ENCODE measurements at places on chromosomes 5 and 9.

DNA sequence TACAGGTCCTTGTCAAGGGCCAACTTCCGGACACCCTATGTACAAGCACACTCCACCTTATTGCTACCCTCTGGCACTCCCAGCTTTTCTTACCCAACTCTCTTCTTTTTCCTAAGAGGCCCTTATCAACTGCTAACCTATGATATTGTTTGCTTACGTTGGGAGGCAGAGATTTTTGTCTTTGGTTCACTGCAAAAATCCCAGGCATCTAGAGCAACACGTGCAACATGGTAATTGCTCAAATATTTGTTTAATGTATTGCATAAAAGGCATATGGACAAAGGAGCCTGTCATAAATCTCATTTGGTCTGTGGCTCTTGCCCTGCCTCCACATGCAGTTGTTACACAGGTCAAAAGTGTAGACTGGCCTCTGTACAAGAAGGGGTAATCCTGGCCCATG lies 35.8 kb upstream of the ATP10B start:
- DNase-seq, result peak; percentile 42

- DNase-seq, result no peak
Measured at GRCh38 chr5:58181578-58182286, 278.2 kb downstream of the PLK2 start.

- no peak for DNase-seq
Measured at GRCh38 chr9:121283856-121284732, 16.1 kb downstream of the GSN start.

GRCh38 chr5:96601715-96602244 lies 60.4 kb upstream of the CAST start:
- peak; percentile 67 for DNase-seq

GRCh38 chr5:162703914-162704313 lies 636.3 kb downstream of the GABRG2 start:
- DNase-seq, result no peak

DNA sequence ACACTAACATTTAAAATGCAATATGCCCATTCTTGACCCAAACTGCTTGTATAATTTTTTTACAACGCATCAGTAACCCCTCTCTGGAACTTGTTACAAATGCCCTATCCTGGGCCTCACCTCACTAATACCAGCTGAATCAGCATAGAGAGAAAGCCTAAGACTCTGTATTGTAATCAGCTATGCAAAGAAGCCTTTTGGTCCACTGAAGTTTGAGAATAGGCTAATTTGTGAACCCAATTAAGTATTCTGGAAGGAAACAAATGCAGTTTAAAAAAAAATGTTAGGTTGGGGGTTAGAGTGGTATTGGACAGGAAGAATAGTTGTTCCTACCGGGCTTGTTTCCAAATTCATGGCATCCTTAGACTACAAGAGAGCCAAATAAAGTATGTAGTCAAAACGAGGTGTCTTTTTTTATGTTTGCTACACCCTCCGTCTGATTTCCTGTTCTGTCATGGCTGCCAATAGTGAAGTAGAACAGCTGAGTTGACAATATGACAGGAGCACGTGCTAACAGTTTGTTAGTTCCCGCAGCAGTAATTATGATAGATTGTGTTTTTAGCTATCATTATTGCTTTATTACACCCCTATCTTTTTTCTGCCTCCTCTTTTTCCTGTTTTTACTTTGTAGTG lies 1048.7 kb upstream of the NUDT12 start:
- no peak for DNase-seq

DNA sequence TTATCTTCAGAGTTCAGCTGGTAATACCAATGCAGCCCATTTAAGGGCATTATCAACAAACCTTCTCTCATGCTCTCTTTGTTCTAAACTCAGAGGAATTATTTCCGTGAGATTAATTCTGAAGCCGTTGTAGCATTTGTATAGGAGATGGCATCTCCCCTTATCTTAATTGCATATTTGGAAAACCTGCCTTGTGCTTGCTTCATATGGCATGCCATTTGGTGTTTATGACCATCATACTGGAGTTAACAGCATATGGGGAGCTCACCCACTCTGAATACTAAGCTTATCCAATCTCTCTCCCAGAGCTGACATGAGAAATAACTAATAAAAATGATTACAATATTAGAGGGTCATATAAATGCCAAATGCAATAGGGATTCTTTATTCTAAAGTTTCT lies 243.2 kb downstream of the BRINP1 start:
- no peak for DNase-seq

DNA sequence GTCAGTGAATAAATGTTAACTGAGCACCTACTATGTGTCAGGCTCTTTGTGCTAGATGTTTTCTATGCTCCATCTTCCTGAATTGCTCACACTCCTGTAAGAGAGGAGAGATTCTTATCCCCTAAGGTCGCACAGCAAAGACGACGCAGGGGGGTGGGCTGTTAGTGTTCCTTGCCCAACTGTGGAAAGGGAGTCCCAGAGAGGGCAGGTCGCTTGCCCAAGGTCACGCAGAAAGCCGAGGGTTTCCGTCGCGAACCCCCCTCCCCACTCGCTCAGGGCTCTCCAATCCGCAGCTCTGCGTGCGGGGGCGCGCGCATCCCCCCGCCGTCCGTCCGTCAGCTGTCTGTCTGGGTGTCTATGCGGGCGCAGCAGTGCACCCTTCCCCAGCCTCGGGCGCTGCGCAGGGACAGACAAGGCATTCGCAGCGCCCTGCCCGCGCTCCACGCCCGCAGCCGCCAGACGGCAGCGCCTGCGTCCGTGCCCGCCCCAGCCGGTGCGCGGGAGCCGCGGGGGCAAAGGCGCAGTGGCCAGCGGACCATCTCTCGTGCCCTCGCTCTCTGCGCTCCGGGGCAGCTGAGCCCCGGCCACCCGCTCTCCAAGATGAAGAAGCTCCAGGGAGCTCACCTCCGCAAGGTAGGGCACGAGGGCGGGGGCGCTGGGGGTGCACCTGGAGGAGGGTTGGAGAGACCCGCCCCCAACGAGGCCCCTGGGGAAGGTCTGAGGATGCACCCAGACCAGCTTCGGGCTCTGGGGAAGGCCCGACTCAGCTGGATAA lies at the start of gene SLC6A7:
TSS of gene SLC6A7 (plus strand) at position 335 of the 775 bp plus-strand sequence. CDS start at position 601, 266 bp downstream.
- no peak for DNase-seq

DNA sequence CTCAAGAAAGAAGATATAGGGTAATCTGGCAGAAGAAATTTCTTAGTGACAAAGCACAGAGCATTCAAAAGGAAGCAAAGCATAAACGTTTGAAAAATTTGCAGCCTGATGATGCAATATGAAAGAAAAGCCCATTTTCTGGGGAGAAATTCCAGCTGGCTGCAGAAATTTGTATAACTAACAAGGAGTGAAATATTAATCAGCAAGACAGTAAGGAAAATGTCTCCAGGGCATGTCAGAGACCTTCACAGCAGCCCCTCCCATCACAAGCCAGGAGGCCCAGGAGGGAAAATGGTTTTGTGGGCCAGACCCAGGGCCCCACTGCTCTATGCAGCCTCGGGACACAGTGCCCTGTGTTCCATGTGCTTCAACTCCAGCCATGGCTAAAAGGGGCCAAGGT lies 359.4 kb downstream of the HINT1 start:
- DNase-seq, result no peak

DNA sequence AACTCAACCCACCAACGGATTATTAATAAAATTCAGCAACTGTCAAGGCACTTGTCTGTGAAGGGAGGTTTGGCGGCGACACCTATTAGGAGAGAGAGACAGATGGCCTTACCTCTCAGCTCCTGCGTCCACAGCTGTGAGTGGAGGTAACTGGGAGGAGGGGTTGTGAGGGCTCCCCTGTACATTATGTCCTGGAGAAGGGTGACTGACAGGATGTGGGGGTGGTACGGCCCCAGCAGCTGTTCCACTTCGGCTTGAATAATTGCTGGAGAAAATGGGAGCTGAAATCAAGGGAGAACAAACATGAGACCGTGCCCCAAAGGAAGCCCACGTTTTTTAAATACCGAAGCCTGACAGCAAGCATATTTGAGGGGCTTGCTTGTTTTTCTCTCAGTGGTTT lies 353.5 kb upstream of the RFX3 start:
- no peak for DNase-seq

- DNase-seq, result no peak
Measured at GRCh38 chr5:173706700-173707099, 90.2 kb upstream of the BOD1 start.

DNA sequence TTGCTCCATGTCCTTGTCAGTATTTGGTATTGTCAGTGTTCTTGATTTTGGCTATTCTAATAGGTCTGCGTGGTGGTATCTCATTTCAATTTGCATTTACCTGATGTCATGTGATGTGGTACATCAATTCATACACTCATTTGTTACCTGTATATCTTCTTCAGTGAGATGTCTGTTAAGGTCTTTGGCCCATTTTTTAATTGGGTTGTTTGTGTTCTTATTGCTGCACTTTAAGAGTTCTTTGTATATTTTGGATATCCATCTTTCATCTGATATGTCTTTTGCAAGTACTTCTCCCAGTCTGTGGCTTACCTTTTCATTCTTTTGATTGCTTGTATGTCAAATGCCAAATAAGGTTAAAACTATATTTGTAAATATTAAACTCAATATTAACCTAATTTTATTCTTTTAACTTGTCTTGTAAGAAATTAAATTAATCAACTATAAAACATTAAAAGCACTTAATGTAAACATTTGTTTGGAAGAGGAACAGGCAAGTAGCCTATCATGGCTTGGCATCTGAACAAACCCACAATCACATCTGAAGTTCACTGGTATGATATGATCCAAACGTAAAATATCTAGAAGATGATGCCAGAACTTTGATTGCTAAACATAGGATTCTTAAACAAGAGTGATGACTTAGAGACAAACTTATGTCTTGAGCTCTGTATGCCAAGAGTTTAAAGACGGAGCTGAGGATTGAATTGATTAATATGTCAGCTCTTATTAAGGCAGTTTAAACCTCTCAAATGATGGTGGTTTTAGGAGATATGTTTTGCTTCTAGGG lies 587.3 kb downstream of the ANXA1 start:
- no peak for DNase-seq

DNA sequence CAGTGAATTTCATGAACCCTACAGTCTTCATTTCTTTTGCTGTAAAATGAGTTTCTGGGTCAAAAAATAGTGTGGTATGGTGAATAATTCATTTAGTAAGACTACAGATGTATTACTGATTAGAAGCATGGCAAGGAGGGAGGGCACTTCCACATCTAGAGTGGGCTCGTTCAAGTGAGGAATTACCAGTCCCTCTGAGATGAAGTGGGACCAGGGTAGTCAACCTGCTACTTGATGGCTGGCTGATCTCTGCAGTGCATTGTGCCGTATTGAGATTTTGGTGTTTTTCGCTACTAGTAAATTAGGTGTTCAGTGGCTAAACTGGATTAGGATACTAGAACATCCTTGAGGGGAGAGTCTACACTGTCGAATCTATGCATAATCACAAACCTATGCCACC lies 10.8 kb downstream of the CDC37L1 start:
- DNase-seq, result no peak

- DNase-seq, result no peak
Measured at GRCh38 chr5:9062873-9063272, 483.0 kb downstream of the SEMA5A start.

DNA sequence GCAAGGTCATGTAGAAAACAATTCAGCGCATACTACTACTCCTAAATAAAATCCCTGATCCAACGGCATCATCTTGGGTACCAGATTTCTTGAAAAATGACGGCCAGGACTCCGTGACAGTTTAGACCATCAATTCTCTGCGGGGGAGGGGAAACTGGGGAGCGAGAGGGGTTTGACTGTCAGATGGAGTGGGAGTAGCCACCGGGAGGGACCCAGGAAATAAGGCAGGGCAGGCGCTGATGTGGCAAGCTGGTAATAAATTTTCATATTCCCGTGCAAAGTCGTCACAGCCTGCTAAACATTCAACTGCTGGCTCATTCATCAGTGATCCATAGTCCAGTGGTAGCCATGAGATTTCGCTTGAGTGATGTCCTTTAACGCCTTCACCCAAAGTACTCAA lies 457 bp upstream of the CDH18 start:
- no peak for DNase-seq

DNA sequence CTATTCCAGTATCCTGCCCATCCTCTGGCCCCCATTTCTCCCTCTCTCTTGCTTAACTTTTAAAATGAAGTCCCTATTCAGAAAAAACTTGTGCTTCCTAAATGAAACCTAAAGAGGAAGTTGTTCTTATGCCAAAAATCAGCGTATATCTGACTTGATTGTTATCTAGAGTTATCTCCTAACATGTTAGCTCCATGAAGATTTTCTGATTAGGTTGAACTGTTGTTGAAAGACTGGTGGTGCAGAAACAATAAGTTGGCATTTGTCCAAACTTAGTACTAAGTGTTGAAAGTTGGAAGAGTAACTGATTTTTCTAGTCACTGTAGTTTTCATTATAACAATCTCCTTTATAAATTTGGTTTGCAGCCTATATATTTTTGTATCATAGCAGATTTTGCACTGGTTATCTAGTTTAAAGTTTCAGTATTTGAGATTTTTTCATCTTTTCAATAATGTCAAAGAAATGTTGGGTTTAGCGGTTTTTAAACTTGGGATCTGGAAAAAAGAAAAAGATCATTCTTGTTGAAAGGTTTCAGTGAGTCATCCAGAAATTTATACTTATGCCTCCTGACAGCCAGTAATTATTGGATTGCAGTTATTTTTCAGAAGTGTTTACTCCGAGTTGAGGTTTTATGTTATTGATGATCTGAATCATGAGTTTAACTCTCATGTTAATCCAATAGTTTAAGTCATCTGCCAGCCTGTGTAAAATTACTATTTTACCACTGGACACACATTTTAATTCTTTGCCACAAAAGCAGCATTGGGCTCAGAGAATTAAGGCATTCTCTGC lies 60.6 kb downstream of the PAM start:
- DNase-seq, result no peak

DNA sequence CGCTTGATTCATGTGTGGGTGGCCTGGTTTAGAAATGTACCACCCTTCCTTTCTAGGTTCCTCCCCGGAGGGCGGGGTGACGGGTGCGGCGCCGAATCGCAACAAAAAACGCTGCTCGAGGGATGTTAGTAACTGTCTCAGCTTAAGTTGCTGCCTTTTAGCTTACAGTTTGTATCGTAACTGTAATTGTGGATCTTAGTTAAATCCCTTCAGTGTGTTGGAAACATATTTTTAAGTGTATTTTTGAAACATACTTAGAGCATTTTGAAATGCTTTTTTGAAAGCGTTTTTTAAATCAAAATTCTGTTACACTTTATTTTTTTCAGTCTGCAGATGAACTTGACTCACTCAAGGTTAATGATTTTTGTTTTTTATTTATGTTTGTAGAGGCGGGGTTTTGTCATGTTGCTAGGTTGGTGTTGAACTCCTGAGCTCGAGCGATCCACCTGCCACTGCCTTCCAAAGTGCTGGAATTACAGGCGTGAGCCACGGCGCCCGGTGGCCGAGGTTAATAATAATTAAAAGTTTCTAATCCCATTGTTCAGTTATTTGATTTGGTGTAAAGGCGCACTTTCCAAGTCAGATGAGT lies 997 bp upstream of the CHD1 start:
- DNase-seq, result no peak

GRCh38 chr5:32309761-32310160 lies 3.0 kb downstream of the MTMR12 start:
- no peak for DNase-seq

- DNase-seq, result peak; percentile 71
Measured at GRCh38 chr9:124551472-124552272, 44.5 kb upstream of the NR5A1 start.

- no peak for DNase-seq
Measured at GRCh38 chr5:127660047-127660733, 11.3 kb downstream of the CTXN3 start.

- DNase-seq, result no peak
Measured at GRCh38 chr9:126872516-126872915, 12.1 kb downstream of the ZBTB34 start.

GRCh38 chr5:153987301-153987700 lies 51.4 kb downstream of the FAM114A2 start:
- DNase-seq, result no peak

- no peak for DNase-seq
Measured at GRCh38 chr5:17081142-17081541, 136.3 kb upstream of the BASP1 start.
